CD4-positive, alpha-beta T cell treated with Interleukin-17A for 1 hour (primary cell): ENCODE measurements at places on chromosomes 3 and 15.
A peak's percentile ranks its signal among the peaks of the same experiment; 100 is the strongest.

DNA sequence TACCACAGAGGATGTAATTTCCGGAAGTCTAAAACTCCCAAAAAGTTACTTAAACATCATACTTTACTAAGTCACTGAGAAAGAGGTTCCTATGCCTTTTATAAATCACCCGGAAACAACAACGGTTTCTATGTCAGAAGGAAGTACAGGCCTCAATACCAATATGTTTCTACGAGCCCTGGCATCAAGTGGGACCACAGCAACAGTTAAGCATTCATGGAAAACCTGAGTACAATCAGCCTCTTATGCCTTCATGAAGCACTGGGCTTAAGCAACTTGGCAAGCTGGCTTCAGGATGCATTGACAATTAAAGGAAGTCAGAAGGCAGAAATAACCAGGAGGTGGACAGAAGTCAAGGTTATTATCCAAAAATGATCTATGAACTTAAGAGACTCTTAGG, 19.1 kb upstream of the B3GNT5 start:
- no peak for DNase-seq

- DNase-seq = no peak
Observed at GRCh38 chr15:47374222-47374621, 343.1 kb upstream of the SEMA6D start.

DNA sequence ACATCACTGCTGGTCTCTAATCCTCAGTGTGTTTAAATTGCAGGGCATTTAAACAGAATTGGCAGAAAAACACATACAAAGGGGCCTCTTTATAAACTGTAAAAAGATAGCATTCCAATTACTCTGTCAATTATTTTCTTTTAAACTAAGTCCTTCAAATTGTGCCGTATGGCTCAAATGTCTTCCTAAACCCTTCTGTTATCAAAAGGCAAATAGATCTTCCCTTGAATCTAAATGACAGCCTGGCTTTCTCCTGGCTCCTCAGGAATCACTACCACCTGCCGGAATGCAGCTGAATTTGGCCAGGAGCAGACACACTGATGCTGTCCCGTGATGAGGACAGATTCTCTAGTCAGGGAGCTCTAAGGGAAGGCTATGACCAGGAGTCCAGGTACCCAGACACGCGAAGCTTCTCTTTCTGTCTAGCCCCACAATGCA, 85.6 kb downstream of the IGF2BP2 start:
- DNase-seq = no peak

GRCh38 chr15:38212729-38213351, 39.8 kb upstream of the SPRED1 start:
- no peak for DNase-seq

DNA sequence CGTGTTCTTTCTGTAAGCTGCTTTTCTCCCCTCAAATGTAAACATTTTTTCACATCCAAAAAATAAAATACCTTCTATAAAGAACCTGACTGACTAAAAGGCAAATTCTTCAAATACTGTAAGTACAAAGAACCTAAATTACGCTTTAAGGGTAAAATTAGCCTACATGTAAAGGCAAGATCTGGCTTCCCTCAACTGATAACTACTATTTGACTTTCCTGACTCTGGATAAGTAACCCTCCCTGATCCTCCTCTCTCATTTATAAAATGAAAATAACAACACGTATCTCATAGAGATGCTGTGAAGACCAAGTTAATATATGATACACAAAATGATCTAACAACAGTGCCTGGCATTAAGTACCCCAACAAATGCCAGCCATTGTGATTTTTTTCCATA, 12.2 kb downstream of the ADAM10 start:
- no peak for DNase-seq

DNA sequence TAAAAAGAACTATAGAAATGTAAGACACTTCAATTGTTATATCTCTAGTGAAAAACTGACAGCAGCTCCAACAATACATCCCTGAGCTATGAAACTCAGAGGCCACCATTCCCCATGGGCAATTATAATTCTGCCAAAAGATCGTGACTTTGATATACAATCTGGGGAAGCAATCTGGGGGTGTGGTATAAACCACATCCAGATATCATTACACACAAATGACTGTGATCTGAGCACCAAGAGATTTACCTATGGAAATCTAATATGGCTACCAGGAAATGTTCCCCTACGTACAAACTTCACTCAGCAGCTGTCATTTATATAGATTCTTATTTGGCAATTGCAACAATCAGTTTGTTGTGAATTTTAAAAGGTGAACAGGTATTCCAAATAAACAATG, 110.3 kb downstream of the FRMD5 start:
- DNase-seq = no peak

- DNase-seq = no peak
Observed at GRCh38 chr15:100918690-100919480, at the start of gene LRRK1. Gene LRRK1 (plus strand): TSS chr15:100919357. CDS start chr15:100924633, 5,276 bp downstream.

DNA sequence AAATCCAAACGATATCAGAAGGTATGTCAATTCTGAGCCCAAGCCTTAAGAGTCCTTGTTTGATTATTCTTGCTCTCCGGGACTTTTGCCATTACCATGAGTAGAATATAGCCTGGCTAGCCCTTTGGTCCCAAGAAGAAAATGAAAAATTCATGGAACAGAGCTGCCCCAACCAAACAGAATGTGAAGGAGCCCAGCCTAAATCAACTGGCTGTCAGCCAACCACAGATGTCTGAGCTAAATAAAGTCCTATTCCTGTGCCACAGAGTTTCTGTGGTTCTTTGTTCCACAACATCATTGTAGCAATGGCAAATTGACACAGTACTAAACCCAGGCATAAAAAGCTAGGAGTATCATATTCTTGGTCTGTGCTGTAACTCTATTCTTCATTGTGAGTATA, 185.2 kb downstream of the CPNE4 start:
- DNase-seq = no peak

- DNase-seq = no peak
Observed at GRCh38 chr3:182789371-182789770, 3.9 kb upstream of the ATP11B start.

GRCh38 chr3:161139686-161140085, 34.5 kb upstream of the B3GALNT1 start:
- DNase-seq = no peak

DNA sequence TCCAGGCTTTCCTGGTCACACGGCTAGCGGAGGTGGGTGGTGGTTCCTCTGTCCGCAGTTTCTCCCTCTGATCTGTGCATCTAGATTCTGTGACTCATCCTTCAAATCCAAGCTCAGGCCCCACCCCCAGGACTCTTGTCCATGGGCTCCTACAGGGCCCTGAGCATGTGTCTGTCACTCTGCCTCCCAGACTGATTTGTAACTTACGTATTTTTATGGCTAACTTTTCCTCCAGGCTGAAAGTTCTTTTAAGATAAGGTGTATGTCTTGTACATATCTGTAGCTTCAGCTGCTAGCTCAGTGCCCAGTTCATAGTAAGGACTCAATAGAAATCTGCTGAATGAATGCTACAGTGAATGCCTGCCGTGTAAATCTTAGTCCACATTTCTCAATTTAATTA, 8.0 kb downstream of the ESYT3 start:
- DNase-seq = no peak

DNA sequence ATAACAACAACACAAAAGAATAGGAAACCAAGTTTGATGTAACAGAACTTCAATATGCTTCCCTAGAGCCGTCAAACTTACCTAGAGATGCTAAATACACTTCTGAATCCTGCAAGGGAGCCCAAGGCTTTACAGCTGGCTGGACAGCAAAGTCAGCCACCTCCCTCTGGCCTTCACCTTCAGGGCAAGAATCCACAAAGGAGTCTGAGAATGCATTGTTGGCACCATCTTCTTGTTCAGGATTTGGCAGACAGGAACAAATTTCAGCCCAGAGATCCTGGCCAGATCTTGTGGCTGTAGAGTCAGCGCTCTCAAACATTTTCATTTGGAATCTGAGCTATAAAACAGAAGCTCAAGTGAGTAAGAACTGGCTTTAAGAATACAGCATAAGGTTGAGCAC, 2.2 kb downstream of the CCDC32 start:
- no peak for DNase-seq

GRCh38 chr3:55860049-55860721, 373.1 kb upstream of the WNT5A start:
- DNase-seq = no peak

DNA sequence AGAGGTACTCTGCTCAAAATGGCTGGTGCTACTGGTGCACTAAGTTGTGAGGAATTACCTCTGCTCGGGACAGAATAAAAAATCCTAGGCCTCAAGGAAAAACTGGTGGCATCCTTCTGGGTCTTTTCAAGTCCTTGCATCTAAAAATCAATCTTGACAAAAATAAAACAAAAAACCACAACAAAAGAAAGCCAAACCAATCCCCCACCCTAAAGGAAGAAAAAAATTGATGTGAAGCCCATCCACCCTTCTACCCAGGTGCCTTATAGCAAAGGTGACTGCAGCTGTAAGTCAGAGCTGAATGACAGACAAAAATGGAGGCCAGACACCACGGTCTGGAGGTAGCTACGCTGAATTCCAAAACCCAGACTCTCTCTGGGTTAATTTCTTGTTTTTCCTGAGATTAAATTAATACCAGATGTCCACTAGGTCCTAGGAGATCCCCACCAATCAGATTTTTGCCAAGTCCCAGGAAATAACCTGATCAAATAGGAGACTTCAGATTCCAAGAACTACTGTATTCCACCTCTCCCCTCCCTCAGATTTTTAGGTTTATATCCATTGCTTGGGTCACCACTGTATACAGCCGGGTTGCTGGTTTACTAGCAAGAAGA, 33.5 kb downstream of the ABCC5 start:
- no peak for DNase-seq

- DNase-seq = no peak
Observed at GRCh38 chr3:181425074-181425473, 286.7 kb upstream of the SOX2 start.

DNA sequence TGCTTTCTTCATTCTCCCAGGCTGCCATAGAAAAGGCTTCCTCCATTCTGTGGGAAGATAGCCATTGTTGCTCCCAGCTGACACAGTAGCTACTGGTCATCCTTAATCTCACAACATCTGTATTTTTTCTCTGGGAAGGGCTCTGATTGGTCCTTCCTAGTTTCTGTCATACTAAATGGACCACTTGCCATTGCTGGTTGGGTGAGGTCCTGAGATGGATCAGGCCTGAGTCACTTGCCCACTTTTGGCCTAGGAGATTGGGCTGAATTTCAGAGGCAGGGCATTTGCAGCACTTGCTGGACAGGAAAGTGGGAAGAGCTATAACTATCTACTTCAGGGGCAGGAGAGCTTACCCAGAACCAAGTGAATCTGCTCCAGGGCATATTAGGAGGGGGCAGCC, 106.5 kb upstream of the PROK2 start:
- no peak for DNase-seq

DNA sequence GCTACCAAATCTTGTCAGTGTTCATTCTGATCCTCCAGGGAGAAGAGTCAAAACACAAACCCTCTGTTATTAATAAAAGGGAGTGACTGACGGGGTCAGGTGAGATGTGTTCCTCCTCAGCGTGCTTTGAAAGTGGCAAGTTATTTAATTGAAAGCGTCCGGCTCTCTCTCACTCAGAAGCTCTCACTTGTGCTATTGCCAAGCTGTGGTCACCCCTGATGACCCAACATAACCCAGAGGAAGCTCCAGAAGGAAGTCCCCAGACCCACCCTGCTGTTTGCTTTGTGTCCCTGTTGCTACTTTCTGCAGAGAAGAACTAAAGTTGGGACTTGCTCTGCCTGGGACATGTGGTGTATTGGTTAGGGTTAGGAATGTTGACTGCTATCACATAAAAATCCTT, 235.6 kb downstream of the EDEM1 start:
- no peak for DNase-seq

- DNase-seq = peak; percentile 64
Observed at GRCh38 chr15:90062023-90062442, 40.2 kb downstream of the IDH2 start.

DNA sequence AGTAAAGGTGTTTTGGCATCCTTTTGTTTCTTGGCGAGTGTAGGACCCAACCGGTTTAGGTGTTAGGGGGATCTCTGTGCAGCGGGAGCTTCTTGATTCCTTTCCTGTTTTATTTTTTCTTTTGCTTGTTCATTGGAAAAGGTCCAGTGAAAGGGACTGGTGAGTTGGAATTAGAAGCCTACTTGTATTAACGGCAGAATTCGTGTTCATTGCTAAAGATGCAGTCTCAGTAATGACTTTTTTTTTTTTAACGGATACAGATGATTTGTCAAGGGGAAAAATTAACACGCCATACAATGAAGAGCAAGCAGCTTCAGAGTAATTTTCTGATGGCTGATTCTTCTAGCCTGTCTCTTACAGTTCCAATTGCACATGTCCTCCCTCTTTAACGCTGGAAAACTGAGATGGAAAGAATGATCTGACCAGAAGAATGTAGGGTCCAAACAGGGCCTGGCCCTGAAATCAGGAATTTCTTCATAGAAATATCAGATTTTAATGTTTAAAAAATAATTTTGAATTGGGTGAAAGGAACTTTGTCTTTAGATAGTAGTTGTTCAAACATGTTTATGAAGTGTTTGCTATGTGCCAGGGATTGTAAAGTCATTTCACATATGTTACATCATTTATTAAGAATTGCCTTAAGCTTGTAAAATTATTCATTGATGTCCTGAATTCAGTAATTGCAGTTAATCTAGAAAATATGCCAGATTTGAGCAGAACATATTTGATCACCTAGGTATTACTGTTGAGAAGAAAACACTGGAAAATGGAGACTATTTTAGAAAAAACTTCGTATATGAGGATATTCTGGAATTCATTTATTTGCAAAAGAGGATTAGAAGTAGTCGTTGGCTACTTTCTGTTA, 1.4 kb downstream of the MAPK6 start:
- DNase-seq = peak; percentile 18

DNA sequence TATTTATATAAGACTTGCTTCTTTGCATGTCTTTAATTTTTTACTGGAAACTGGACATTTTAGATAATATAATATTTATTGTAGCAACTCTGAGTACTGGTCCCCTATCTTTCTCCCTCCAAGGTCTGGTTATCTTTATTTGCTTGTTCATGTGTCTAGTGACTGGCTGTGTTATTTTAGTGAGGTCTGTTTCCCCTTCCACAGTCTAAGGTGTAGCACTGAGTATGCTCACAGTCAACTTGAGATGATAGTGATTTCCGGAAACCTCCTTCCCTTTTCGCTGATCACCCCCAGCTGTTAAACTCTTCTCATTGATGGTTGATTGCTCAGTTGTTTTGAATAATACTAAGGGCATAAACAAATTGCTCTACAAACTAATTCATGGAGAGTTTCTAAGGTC, 37.0 kb downstream of the PCNP start:
- no peak for DNase-seq

DNA sequence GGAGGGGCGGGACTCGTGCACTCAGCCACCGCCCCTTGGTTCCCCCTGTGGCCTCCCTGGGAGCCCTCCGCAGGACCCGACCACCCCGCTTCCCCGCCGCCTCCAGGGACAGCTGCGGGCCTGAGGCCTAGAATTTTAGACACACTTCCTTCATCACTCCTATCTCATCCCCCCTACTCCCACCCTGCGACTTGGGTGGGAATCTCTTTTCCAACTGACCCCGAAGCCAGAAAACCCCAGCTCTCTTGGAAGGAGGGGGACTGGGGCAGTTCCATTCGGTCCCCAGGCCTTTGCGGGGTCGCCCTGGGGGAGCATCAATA, 289 bp upstream of the TFDP2 start:
- no peak for DNase-seq

DNA sequence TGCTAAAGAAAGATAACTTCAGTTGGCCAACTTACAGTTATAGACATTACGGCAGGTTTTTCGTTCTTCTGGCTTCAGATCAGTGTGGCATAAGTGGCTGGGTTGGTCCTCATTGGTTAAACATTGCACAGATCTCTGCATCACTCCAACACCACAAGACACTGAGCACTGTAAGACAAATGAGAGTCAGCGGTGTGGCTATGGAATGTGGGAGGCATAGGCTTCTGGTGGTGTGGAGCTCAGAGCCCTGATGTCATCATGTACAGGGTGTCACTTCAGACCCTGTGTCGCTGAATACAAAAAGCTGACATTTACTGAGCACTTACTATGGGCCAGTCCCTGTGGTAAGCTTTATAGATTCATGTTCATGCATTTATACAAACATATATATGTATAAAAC, 146.0 kb downstream of the ADAMTS9 start:
- DNase-seq = no peak
